ENCODE measurements at places on chromosomes 1 and 21.
A peak's percentile ranks its signal among the peaks of the same experiment; 100 is the strongest.

DNA sequence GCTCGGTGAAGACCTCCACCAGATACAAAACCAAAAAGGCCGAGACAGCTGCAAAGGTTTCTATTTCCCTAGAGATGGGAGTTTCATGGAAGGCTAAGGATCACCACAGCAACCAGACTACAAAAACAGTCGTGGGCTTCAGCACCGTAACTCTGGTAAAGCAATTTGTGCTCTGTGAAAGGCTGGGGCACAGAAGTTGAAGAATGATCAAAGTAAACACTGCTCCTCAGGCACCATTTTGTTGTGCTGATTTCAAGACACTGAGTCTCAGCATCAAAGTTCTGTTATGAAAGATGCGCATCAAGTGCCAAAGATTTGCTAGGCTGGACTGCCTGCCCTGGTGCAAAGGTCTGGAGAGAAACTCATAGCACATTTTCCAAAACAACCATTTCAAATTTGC, 116.2 kb downstream of the TGFBR3 start:
- DNase-seq: no peak

GRCh38 chr21:43361493-43362296, 65.2 kb downstream of the SIK1 start:
- peak; percentile 56 for DNase-seq

GRCh38 chr1:167439301-167439988, 78.9 kb downstream of the CD247 start:
- DNase-seq: no peak

GRCh38 chr1:101781201-101781831, 215.4 kb downstream of the OLFM3 start:
- DNase-seq: no peak

DNA sequence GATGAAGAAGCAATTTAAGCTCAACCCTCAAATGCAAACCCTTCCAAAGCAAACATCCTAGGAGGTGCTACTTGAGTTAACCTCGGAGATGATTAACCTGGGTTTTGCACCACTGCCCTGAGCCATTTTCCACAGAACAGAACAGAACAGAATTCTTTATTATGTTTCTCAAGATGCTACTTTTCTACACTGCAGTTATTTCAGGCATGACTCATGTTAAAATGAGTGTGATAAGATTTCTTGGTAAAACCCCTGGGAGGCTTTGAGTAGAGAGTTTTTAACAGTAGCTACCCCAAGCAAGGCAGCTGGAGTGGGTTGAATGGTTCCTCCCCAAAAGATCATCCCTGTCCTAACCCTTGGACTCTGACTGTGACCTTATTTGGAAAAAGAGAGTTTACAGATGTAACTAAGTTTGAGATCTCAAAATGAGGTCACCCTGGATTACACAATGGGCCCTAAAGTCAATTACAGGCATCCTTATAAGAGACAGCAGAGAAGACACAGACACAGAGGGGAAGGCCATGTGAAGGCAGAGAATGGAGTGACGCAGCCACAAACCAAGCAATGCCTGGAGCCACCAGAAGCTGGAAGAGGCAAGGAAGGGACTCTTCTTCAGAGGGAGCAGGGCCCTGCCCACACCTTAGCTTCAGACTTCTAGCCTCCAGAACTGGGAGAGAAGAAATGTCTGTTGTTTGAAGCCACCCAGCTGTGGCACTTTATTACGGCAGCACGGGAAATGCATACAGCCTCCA, 153.4 kb downstream of the ETS2 start:
- DNase-seq: no peak

GRCh38 chr1:186798960-186799688, 29.6 kb upstream of the PLA2G4A start:
- no peak for DNase-seq
